ENCODE measurements at places on chromosomes 7 and 10.

GRCh38 chr10:28833313-28833712 is 156.0 kb downstream of the BAMBI start:
- DNase-seq, result no peak

GRCh38 chr7:53470336-53470970 is 435.0 kb downstream of the POM121L12 start:
- no peak for DNase-seq

- DNase-seq, result no peak
Observed at GRCh38 chr10:123221418-123221817, 67.2 kb downstream of the BUB3 start.

DNA sequence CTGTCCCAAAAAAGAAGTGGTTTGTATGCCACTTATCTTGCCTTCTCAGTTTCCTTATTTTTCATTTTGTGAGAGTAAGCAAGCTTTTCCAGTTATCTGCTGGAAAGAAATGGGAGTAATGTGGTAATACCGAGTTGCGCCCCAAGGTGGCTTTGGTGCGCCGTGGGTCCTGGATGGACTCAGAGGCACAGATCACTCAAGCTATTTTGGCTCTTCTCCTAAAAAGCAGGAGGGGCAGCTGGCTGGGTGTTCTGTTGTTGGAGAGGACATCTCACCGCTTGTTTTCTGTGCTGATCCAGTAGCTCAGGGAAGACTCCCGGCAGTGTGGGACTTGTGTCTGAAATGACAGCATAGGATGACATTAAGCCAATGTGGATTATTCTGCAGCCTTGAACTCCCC is 16.4 kb downstream of the PRKRIP1 start:
- peak; percentile 78 for DNase-seq

- no peak for DNase-seq
Observed at GRCh38 chr10:33179067-33179466, 155.4 kb downstream of the NRP1 start.

- no peak for DNase-seq
Observed at GRCh38 chr7:55132890-55133551, 114.2 kb downstream of the EGFR start.

GRCh38 chr10:100970076-100970913 is 991 bp downstream of the SEMA4G start:
- no peak for DNase-seq

- DNase-seq, result no peak
Observed at GRCh38 chr7:502296-502695, 17.4 kb downstream of the PDGFA start.

DNA sequence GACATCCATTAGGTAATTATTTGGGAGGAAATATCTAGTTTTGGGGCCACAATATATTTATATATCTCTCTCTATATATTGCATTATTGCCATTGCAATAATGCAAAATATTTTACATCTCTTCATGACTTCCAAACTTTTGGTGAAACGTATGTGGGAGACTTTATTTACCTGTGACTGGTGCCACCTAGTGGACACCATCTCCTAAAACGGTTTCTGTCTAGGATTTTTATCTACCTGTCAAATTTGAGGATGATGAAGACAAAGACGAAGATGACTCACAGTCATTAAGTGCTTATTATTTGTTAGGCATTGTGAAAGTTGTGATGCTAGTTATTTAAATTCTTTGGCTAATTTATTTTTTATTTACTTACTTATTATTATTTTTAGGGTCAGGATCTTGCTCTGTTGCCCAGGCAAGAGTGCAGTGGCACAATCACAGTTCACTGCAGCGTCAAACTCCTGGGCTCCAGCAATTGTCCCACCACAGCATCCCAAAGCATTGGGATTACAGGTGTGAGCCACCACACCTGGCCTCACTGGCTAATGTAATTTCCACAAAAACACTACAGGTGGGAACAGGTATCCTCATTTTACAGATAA is 18.7 kb upstream of the CBLL1 start:
- peak; percentile 80 for DNase-seq

Data from RPMI8226 (cell line).